ENCODE measurements at places on chromosomes 3 and 15.

- no peak for DNase-seq
Measured at GRCh38 chr3:85030052-85030451, 71.3 kb downstream of the CADM2 start.

DNA sequence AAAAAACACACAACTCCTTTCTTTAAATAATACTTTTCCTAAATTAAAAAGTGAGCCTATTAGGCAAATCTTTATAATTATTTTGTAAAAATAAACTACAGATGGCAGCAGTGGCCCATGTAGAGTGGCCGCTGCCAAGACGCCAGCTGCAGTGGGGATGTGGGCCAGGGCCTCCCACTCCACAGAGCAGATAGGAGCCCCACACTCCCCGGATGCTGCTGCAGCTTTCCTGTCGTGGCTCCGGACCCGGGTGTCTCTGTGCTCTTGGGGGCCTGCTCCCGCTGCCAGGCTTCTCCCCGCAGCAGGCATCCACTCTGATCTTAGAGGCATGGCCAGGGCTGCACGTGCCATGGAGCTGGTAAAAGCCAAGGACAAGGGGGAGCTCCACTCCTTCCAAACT is 67.5 kb downstream of the PROS1 start:
- DNase-seq, result no peak

- DNase-seq, result peak; percentile 47
Measured at GRCh38 chr3:46672349-46672695, 21.2 kb downstream of the ALS2CL start.

DNA sequence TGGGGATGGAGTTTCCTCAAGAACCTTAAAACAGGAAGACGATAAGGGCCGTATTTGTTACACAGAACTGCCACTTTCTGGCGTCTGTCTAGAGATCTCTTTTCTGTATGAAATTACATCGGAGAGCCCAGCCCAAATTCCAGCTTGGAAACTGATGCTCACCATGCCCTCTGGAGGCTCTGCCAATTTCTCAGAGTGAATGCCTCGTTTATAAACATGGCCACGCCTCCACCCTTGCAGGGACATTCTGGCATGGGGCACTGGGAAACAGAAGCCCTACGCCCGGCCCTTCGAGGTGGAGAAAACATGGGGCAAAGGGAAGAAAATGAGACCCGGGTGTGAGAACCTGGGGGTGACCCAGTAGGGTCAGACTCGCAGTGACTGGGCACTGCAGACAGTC is 53.4 kb upstream of the SEC13 start:
- DNase-seq, result no peak

- DNase-seq, result no peak
Measured at GRCh38 chr15:74394090-74394846, 26.8 kb upstream of the CYP11A1 start.

DNA sequence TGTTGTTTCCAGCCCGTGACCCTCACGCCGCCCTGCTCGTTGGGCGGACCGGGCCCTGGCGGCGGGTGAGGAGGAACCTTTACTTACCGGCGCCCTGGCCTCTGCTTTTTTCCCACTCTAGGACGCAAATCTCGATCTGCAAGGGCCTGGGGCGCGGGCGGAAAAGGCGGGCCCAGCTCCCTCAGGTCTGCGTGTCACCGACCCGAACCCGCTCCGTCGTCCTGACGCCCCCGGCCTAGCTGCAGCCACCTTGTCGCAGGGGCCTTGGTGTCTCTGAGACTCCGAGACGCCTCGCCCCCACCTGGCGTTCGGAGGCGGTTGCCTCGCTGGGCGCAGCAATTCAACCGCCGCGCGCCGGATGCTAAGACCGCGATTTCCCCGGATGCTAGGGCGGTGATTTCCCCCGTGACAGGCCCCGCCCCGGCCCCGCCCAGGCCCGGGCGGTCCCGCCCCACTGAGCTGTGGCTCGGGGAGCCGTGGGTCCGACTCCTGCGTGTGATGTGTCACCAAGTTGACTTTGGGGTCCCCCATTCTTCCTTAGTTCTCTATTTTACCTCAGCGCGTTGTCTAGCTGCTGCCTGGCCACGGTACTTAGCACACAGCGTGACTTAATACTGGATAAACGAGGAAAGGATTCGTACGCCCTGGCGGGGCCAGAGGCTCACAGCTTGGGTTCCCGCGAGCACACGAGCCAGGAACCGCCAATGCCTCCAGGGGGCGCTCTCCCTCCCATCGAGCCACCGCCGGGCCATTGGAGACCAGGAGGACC is at the start of gene RPL39L:
RPL39L (minus strand) TSS at position 371 of the 769 bp plus-strand sequence. CDS start 18,196 bp downstream, outside the sequence.
- DNase-seq, result peak; percentile 35

- no peak for DNase-seq
Measured at GRCh38 chr15:72964542-72964941, 87.7 kb upstream of the NEO1 start.

DNA sequence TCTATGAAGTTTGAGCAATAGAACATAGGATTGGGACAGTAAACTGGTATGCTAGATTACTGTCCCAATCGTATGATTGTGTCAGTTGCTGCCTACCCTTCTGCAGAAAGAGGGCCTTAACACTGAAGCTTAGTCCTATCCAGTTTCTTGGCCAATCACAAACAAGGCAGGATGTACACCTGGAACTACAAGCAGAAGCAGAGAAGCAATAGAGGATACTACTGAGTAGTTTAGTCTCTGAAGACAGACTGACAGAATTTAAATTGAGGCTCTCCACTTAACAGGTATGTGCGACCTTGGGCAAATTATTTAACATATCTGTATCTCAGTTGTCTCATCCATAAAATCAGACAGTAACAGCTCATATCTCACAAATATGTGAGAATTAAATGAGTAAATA is 85.0 kb downstream of the ZNF280D start:
- DNase-seq, result no peak
